Placental pericyte (primary cell): ENCODE measurements at places on chromosomes 1 and 21. TPM values are rescaled to one million over a fixed set of nuclear protein-coding genes. Genes with fewer than 3 reads are reported as not detected.

ARID4B gene
- total RNA-seq = 20.4 and 25.3 TPM in 2 replicates

BRDT gene
- 0.22 and 2.1 TPM in 2 replicates for total RNA-seq

C1orf105 gene
- not detected in 2 replicates for total RNA-seq

PAQR7 gene
- 6.6 and 12.2 TPM in 2 replicates for total RNA-seq

VWA5B1 gene
- not detected in 2 replicates for total RNA-seq

GPR157 gene
- 5.3 and 8.7 TPM in 2 replicates for total RNA-seq

PDE9A gene
- total RNA-seq = 1.7 and 4.6 TPM in 2 replicates

SPRR2F gene
- not detected in 2 replicates for total RNA-seq

VSIG8 gene
- 0.22 and 0.43 TPM in 2 replicates for total RNA-seq

SPATA6 gene
- total RNA-seq = 2.4 and 3.1 TPM in 2 replicates

SEC16B gene
- total RNA-seq = 0.22 and 2.0 TPM in 2 replicates

PDE4DIP gene
- total RNA-seq = 79.3 and 191 TPM in 2 replicates

DIPK1A gene
- total RNA-seq = 3.9 and 7.6 TPM in 2 replicates

CBR1 gene
- 70.9 and 78.1 TPM in 2 replicates for total RNA-seq

RHD gene
- total RNA-seq = not detected in 2 replicates

TNFRSF18 gene
- not detected in 2 replicates for total RNA-seq

C8A gene
- total RNA-seq = not detected in 2 replicates

RGS13 gene
- total RNA-seq = not detected in 2 replicates

SH2D1B gene
- total RNA-seq = not detected in 2 replicates

SPRR2E gene
- not detected in 2 replicates for total RNA-seq

PTPN7 gene
- total RNA-seq = not detected in 2 replicates

SERINC2 gene
- total RNA-seq = 17.7 and 46.4 TPM in 2 replicates

RXRG gene
- not detected in 2 replicates for total RNA-seq

FCGR1A gene
- not detected in 2 replicates for total RNA-seq

SPATA45 gene
- not detected in 2 replicates for total RNA-seq

CFHR5 gene
- not detected in 2 replicates for total RNA-seq

UBL4B gene
- total RNA-seq = not detected in 2 replicates

AMY1B gene
- not detected in 2 replicates for total RNA-seq

SWT1 gene
- total RNA-seq = 4.2 and 5.7 TPM in 2 replicates

KCNT2 gene
- 0.14 and 0.44 TPM in 2 replicates for total RNA-seq

HPDL gene
- total RNA-seq = 0.86 TPM in 1 of 2 replicates, not detected in the other

PADI4 gene
- not detected in 2 replicates for total RNA-seq

NTMT2 gene
- not detected in 2 replicates for total RNA-seq
